ENCODE measurements at places on chromosomes 12 and 14.

DNA sequence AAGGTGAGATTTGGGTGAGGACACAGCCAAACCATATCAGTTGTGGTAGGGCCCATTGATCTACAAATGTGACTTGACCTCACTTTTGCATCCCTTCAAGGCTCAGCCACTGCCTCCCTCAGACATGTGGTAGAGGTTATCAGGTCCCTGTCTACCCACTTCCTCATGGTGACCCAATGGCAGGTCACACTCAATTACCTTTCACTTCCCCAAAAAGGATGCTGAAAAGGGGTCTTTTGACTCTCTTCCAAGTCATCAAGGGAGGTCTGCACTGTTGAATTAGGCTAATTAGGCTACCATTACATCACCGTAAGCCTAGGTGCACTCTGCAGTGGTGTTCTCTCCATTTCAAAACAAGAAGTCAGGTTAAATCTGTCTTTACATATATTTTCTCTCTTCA, 22.6 kb upstream of the DRAM1 start:
- no peak for DNase-seq

- DNase-seq: peak; percentile 19
Observed at GRCh38 chr14:65414961-65415589, 2.5 kb downstream of the FUT8 start.

DNA sequence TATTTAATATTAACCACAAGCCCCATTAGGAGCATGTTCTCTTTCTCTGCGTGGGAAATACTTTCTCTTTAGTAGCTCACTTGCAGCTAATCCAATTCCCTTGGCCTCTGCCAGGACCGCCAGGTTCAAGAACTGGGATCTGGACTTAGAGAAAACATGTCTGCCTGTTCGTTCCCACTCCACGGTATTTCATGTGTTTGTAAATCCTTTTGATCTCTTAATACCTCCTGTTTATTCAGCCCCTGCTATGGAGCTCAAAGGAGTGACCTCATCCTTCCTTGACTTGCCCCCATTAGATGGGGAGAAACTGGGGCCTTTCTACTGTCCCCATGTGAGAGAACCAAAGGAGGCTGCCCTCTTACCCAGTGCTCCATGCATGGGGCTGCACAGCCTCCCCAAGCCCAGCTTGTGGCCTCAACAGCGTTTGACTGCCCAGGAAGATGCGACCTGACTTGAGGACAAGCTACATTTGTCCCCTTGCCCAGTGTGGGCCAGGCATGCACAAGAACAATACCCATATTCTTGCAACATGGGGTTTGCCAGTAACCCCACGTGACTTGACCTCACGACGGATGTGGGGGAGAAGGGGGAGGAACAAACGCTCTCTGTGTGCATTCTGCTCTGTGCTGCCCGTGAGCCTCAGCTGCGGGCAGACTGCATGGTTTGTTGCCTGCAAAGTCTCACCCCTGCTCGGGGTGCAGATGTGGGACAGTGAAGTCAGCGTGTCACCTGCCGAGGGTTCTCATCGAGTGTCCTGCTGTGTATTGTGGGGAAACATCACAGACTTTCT, 30.3 kb downstream of the CD9 start:
- DNase-seq: peak; percentile 83

GRCh38 chr12:109875572-109876131, 4.7 kb downstream of the GLTP start:
- DNase-seq: no peak

DNA sequence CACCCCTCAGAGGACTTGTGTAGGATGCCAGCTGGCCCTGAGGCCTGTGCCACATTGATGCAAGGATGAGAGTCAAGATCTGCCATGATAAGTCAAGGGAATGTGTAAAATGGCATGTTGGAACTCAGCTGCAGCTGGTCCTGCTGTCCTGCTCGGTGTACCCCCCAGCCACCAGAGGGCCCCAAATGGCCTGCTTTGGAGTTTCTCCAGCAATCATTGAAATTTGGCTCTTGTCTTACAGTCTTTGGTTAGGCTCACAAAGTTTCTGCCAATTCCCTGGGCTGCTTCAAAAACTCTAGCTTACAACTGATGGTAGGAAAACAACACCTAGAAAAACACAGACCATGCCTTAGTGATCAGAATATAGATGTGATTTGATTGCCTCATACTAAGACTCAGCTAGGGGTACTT, 76.8 kb downstream of the HSD17B6 start:
- no peak for DNase-seq

GRCh38 chr12:1930803-1931597, 12.5 kb upstream of the CACNA2D4 start:
- DNase-seq: no peak

DNA sequence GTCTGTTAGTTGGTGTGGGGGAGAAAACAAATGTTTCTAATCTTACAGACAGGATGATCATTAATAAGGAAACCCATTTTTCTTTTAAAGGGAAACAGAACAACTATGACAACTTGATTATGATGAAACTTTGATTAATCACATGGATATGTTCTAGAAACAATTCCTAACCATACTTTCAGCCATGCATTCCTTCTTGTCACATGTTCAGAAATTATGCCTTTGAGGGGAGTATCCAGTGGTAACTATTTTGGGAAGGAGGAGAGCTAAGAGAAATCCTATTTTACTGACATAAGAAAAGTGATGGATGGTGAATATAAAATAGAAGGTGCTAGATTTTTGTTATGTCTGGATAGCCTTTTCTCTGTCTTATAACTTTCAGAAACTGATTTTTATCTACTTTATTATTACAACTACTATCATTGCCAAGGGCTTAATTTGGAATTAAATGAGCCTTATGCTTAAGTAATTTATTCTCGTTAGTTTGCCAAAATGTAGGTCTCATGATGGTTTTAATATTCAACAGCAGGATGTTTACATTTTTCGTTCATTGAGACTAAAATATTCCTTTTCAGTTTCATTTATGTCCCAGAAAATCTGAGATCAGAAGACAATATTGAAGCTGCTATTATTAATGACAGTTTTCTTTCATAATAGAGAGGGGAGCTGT, 200.1 kb downstream of the TMTC2 start:
- DNase-seq: no peak

DNA sequence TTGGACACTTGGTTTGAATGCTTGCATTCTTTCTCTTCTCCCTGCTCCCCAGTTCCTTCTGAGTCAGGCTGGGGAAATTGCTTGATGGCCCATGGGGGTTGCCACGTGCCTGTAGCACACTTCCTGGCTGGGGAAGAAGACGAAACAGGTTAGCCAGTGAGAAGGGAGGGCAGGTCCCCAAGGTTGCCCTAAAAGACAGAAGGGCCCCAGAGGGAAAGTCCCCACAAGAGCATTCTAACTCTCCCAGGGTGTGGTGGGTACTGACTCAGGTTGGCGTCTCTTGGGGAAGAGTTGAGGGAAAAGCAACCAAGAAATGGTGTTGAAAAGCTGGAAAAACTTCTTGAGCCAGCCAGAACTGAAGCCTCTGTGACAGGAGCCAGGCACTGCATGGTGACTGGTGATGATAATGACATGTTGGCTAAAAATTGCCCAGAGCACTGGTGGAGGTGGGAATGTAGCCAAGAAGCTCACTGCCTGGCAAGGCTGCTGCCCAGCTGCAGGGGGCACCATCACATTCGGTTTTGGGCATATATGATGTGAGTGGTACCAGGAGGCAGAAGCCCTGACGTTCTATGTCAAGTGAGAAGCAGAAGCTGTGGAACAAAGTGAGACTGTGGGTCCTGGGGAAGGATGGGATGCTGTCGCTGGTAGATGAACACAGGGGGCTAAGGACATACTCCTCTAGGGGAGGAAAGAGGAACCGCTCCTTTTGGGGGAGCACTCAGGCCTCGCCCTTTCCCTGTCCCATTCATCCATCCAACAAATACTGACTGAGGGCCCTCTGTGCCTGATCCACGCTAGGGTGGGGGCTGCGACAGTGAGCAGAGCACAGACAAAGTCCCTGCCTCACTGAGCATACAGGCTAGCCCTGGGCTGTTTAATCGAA, 8.1 kb upstream of the RABGGTA start:
- peak; percentile 56 for DNase-seq

DNA sequence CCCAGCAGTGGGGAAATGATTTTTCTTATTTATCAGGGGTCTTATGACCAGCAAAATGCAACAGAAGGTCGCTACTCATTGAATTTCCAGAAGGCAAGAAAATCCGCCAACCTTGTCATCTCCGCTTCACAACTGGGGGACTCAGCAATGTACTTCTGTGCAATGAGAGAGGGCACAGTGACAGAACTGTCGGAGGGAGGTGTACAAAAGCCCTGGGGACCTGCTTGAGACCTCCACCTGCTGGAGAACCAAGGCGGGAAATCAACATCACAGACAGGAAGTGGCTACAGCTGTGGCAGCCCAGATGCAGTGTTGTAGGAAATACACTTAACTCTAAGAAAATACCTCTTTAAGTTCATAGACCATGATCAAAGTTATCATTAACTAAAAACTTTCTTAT, 250.9 kb upstream of the OR4E1 start:
- peak; percentile 83 for DNase-seq

- no peak for DNase-seq
Observed at GRCh38 chr12:91058786-91059185, 962 bp upstream of the KERA start.

- DNase-seq: no peak
Observed at GRCh38 chr12:109296431-109296830, 12.7 kb downstream of the FOXN4 start.

DNA sequence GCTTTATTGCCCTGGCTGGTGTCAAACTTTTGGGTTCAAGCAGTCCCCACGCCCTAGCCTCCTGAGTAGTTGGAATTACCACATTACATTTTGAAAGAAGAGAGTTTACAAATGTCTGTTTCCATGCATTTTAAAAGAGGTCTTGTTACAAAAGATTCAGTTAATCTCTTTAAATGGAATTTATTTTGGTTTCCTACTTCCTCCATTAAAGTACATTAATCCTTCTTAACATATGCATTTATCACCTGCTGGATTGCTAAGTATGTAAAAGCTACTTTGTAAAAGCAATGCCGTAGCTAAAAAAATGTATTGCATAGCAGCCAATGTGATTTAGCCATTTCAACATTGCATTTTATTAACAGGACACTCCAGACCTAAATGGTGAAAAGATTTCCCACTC, 80.4 kb downstream of the PDE3A start:
- no peak for DNase-seq

DNA sequence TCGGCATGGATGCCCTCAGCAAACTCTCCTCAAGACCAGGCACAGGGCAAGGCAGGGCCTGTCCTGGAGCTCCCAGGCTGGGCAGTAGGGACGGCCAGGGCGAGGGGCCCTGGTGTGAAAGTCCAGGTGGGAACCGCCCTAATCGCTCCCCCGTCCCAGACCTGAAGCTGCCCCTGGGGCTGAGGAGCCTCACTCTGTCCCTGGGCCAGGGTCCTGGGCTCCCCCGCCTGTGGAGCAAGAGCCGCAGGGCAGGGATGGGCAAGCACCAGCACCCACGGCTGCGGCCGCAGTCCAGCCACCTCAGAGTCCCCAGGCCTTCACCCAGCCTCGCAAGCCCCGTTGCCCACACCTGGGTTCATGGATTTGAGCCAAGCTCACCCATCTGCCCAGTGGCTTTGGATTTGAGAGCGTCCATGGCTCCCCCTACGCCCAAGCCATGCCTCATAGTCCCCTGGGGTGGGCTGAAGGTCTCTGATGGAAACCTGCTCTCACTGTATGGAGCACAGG, 102.4 kb upstream of the C14orf180 start:
- DNase-seq: no peak

- no peak for DNase-seq
Observed at GRCh38 chr14:36365766-36366165, 45.3 kb upstream of the MBIP start.

- DNase-seq: no peak
Observed at GRCh38 chr12:114933428-114934160, 249.6 kb upstream of the TBX3 start.

DNA sequence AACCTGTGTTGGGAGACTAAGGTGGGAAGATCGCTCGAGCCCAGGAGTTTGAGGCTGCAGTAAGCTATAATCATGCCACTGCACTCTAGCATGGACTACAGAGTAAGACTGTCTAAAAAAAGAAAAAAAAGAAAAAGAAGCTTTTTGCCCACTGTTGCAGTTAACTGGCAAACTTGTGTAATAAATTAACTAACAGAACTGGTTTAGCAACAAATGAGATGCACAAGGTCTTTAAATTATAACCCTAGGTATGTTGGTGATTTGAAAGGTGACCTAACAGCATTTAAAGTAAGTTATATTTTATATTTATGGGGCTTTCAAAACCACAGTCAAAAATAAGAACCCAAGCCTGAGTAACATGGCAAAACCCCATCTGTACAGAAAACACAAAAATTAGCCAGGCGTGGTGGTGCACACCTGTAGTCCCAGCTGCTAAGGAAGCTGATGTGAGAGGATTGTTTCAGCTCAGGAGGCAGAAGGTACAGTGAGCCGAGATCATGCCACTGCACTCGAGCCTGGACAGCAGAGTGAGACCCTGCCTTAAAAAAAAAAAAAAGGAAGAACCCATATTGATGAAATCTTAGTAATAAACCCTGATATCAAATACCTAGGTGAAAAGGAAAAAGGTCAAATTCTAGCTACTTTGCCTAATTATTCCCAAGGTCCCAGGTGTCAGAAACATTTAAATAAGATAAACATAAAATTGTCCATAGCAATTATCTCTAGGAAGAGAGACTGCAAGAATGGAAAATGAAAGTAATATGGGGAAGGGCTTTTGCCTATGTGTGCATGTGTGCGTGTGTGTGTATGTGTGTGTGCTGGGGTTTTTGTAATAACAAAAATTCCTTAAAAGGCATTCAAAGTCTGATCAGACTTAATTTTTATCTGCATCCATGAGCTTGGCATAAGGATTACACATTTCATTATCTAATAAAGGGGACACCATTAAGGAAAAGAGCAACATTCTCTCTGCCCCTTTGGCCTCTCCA, 15.4 kb downstream of the SYNE2 start:
- DNase-seq: peak; percentile 31

DNA sequence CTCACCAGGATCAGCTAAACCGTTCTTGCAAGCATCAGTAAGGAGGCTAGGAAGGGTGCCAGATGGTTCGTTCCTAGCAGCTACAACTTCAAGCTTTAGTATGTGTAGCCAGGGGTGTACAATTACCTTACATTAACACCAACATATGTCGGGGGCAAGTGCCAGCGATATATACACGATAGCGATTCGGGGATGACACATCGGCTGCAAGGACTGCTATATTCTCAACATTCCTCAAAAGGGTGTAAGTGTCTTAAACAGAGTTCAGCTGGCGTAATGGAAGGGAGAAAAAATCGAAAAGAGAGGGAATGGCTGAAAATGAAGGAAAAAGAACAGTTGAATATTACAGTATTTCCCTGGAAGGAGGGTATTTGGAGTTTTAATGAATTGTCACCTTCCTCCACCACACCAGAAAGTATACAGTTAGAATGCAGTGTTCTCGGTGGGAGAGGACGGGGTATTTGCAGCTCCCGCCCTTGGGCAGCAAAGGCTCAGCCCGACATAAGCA, 545 bp downstream of the LIMA1 start:
- no peak for DNase-seq

GRCh38 chr12:63406781-63407180, 255.8 kb upstream of the AVPR1A start:
- no peak for DNase-seq

DNA sequence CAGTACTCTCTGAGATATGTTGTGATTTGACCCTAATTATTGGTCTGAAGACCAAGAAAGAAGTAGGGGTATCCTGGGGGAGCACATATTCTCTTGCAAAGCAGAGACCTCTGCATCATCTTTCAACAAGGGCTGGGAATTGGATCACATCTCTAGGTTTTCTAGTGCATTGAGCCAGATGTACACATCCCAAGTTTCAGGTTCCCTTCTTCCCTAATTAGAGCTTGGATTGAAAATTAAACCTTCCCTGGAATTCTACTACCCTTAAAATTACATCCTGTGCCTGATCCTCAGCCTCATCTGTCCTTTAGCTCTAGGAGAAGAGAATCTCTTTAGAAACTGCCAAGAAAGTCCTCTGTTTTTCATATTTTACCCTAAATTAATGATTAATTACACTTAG, 839.6 kb downstream of the SLC6A15 start:
- DNase-seq: no peak

- peak; percentile 81 for DNase-seq
Observed at GRCh38 chr14:61662437-61663311, 32.6 kb upstream of the HIF1A start.
